ENCODE measurements at places on chromosomes 11 and 22. TPM values are rescaled to one million over a fixed set of nuclear protein-coding genes. Genes with fewer than 3 reads are reported as not detected.

DNA sequence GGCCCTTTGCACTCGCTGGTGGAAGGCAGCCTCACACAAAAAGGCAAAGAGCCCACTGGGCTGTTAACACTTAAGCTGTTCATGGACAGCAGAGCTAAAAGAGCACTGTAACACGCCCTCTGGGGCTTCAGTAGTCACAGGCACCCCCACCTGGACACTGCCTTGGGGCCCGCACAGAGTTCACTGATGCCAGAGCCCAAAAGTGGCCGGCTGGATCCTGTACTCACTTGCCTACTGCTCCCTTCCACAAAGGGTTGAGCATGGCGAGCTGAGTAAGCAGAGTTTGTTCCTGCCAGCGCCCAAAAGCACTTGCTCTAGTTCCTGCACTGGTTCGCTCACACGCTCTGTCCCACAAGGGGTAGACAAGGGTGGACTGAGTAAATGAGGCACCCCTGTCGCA is 78.8 kb downstream of the RELT start:
- DNase-seq: no peak

The GP1BB gene
- total RNA-seq: 3.5 TPM

DNA sequence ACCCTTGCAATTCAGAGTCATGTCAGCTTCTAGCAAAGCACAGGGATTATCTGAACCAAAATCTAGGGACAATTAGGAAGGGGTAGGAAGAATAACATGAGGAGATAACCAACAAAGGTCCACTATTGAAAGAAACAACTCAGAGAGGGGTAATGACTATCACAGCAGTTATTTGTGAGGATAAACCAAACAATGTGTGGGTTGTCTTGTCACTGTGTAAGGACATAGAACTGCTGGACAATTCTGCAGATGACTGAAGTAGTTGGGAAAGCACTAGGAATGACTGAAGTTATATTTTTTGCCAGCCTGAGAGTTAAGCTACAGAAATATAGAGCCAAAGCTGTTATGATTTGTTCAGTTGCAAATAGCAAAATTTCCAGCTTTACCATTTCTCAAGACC is 858.4 kb upstream of the CCDC90B start:
- no peak for DNase-seq

DNA sequence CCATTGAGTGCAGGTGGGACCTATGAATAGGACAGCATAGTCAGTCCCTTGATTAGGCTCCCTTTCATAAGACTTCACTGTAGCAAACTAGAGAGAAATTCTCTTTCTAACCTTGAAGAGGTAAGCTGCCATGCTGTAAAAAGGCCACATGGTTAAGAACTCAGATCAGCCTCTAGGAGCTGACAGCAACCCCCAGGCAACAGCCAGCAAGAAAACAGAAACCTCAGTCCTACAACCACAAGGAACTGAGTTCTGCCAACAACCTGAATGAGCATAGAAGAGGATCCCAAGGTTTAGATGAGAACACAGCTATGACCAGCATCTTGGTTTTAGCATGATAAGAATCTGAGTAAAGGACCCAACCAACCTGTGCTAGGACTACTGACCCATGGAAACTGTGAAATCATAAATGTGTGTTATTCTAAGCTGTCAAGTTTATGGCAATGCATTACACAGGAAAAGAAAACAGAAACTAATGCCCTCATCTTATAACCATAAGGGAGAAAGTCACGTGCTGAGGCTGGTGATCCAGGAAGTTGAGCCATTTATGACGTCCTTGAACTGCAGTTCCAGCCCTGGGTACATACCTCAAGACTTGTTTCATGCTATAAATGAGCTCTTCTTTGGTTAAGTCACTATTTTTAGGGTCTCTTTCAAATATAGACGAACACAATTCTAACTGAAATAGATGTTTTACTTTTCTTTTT is 43.3 kb downstream of the RAB38 start:
- DNase-seq: no peak

The SPDYC gene
- 0.68 TPM for total RNA-seq

The RANGAP1 gene
- total RNA-seq: 114 TPM

The LYVE1 gene
- total RNA-seq: not detected

- no peak for DNase-seq
These were observed 122.3 kb upstream of the SNX19 start for GRCh38 chr11:131038597-131038996.

The NXPE4 gene
- total RNA-seq: not detected

GRCh38 chr11:71499546-71499945 is 27.5 kb upstream of the KRTAP5-7 start:
- DNase-seq: no peak

DNA sequence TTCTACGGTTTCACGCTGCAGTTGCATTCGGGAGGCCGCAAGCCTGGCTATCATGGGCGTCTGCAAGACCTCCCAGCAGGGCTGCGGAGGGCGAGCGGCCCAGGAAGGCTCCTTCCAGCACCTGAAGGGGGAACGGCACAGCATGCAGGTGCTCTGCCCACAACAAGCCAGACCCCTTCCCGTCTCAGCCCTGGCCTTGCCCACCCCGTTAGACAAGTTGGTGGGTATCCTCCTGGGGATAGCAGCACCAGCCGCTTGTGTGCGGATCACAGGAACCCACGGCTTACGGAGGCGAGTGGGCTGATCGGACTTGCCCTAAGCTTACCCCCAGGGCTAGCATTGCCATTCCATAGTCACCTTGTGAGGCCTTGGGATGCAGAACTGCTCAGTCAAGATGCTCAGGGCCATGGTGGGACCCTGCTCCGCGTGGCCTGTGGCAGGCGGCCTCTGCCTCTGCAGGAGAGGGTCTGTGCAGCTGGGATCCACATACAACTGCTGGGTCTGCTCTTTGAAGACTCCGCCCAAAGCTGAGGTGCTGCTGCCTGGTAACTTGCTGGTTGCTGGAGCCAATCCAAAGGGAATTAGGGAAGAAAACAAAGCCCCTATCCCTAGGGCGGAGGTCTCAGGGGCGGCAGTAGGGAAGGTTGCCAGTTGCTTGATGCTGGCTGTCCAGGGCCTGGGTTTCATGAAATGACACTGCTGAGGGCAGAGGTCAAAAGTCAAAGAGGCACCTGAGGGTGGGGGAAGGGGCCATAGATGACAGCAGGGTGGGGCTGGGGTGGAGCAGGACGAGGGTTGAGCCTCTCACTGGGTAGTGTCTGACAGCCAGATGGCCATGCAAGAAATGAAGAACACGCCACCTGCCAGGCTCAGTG is 1.4 kb upstream of the OSBPL5 start:
- DNase-seq: no peak

- no peak for DNase-seq
These were observed 63.2 kb downstream of the BTG4 start for GRCh38 chr11:111448831-111449557.

GRCh38 chr11:16561150-16561549 is 177.3 kb upstream of the C11orf58 start:
- no peak for DNase-seq

GRCh38 chr11:130635937-130636630 is 187.6 kb downstream of the ADAMTS15 start:
- no peak for DNase-seq

DNA sequence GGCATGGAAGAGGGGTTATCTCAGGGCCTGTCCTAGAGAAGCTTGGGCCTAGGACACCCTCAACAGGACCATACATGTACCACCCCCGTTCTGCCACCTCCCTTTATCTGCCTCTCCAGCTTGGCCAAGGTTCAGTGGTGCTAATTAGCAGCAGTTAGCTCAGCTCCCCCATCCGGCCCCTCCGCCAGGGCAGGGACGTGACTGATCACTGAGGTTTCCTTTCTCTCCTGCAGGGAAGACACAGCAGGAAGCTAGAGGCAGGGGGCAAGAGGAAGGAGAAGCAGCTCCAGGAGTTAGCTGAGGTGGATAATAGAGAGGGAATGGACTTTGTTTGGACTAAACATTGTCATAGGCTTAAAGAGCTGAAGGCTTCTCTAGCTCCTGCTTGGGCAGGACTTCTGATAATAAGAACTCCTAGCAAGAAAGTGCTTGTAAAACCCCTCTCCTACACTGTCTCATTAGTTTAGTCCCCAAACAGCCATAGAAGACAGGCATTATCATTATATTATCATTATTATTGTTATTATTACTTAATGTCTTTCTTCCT is 53.8 kb downstream of the BUD13 start:
- DNase-seq: no peak
